ENCODE measurements at places on chromosomes 12 and 14.

DNA sequence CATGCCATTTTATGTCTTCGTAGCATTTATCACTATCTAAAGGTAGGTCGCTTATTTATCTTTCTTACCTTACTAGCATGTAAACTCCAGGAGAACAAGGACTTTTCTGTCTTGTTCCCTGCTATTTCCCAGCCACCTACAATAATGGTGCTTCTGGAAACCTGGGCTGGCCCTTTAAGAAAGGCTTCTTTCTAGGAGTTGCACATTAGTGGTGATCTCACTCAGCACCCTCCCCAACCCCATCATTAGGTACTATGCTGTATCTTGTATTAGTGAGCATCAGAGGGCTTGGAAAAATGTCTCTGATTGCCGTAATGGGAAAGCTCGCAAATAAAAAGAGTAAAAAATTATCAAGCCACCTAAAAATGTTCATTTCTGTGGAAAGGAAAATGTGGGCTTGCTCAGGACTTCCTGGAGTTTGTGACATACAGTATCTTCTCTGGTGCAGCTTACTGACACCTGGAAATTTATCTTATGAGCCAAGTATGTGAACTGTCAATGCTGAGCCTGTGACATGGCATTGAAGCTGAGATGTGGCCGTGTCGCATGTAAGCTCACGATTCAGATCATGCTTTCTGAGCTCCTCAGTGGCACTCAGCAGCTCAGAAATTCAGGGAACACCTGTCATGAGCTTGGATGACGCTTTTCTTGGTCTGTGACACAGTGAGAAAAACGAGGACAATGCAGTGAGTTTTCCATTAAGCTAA lies 12.4 kb downstream of the CCDC92 start:
- no peak for DNase-seq

- DNase-seq: no peak
Observed at GRCh38 chr12:111453071-111453989, 47.6 kb downstream of the SH2B3 start.

GRCh38 chr12:109953656-109954055 lies 42.5 kb downstream of the GIT2 start:
- DNase-seq: no peak

- no peak for DNase-seq
Observed at GRCh38 chr12:41362931-41363330, 174.8 kb downstream of the PDZRN4 start.

- no peak for DNase-seq
Observed at GRCh38 chr12:12797794-12798152, 12.3 kb downstream of the APOLD1 start.

GRCh38 chr14:35401422-35402265 lies 2.9 kb downstream of the NFKBIA start:
- DNase-seq: peak; percentile 58

DNA sequence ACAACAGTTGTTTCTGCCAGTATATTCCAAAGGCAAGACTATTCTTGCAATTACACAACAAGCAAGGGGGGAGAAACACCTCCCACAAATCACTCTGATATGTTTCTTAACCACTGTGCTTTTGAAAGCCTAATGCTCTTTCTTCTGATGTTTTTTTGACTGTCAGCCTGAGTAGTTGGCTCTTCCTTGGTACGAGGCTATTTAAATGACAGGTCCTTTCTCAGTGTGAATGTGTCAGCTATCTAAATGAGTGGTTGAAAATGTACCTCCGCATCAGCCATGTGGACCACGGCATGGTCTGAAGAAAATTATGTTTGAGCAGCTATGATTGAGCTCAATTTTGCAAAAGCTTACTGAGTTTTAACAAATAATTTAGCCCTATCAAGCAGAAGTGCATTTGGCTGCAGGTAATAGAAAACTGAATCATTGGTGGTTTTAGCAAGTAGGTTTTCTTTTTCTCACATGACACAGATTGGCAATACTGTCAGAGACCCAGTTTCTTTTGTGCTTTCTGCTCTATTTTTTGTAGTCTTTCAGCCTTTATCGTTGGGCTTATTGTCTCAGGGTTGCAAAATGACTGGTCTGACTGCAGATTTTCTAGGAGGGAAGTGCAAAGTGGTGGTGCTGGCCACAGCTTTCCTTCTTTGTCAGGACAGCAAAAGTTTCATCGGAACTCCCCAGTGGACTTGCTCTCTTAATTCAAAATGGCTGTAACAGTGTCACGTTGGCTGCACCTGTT lies 162.8 kb downstream of the RGS6 start:
- no peak for DNase-seq

DNA sequence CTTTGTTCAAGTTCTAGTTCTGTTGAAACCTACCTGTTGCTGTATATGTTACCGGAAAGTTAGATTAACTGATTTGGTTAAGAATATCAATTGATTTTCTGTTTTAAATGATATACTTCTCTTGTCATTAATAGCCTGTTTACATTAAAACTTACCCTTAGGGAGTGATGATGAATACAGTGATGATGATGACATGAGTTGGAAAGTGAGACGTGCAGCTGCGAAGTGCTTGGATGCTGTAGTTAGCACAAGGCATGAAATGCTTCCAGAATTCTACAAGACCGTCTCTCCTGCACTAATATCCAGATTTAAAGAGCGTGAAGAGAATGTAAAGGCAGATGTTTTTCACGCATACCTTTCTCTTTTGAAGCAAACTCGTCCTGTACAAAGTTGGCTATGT lies 33.0 kb downstream of the CAND1 start:
- no peak for DNase-seq

DNA sequence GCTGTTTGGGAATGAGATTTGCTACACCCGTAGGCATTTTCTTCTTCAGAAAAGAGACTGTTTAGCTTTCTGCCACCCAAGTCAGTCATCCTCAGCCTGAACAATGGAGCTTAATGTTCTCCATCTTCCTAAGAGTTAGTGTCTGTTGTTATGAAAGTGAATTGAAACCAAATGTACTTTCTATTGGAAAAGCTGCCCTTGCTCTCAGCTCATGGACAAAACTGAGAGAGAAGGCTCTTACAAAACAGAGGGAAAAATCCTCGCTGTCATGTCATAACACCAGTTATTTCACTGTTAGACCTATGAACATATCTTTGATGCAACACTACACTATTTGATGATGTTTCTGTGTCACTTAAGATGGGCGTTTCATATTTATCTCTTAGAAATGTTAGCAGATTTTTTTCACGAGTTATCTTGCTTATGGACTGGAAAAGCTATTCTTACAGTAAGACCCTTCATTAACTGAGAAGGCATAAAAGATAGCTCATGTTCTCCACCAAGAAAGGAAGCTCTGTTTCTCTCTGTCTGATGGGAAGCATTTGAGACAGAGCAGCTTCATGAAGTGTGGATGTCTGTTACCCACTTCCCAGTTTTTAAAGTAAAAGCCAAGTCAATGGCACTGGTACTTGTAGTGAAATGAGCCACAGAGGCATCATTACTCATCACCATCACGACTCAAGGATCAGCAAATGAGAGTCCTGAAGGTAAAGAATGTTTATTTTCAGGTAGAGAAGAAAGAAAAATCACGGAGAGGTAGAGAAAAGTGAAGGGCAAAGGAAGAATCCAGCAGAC lies 483.9 kb downstream of the ZFP36L1 start:
- peak; percentile 16 for DNase-seq

DNA sequence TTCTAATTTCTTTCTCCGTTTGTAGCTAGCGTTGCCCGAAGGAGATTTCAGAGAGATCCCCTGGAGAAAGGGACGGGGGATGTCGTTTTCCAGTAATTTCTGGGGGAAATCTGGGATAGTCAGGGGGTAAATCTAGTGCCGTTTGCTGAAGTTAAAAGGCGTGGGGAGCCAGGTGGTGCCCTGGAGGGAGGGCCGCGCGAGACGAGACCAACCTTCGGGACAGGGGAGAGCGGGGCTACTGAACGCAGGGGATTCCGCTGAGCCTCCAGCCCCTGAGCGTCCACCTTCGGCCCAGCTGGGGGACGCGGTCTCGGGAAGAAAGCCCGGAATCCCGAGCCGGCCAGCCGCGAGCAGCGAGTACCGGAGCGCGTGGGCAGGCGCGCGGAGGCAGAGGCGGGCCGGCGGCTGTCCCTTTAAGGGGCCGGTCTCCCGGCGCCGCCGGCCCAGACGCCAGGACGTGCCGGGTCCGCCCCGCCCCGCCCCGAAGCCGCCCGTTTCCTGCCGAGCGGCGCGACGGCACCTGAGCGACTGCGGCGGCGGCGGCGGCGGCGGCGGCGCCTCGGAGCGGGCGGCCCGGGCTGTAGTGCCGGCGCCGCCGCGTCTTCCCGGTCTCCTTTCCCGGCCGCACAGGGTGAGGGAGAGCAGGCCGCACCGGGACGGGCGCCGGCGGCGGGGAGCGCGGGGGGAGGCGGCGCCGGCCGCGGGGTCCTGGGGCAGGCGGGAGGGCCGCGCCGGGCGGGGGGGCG lies at the start of gene KTN1:
Gene KTN1 (plus strand): TSS at position 484 of the 746 bp plus-strand sequence. CDS start 31,842 bp downstream, outside the sequence.
- peak; percentile 81 for DNase-seq

GRCh38 chr12:121214166-121214777 lies 4.3 kb downstream of the P2RX4 start:
- DNase-seq: peak; percentile 61

GRCh38 chr12:22101749-22102243 lies 55.8 kb downstream of the CMAS start:
- DNase-seq: peak; percentile 71

GRCh38 chr14:104377256-104377655 lies 202.3 kb upstream of the C14orf180 start:
- no peak for DNase-seq

- DNase-seq: no peak
Observed at GRCh38 chr12:127934409-127934808, 332.6 kb upstream of the TMEM132C start.

- no peak for DNase-seq
Observed at GRCh38 chr14:98916476-98916875, 355.5 kb downstream of the BCL11B start.

- DNase-seq: peak; percentile 59
Observed at GRCh38 chr12:102740141-102740955, 176.7 kb downstream of the PAH start.

GRCh38 chr12:51269174-51270066 lies 795 bp downstream of the SMAGP start:
- peak; percentile 23 for DNase-seq

DNA sequence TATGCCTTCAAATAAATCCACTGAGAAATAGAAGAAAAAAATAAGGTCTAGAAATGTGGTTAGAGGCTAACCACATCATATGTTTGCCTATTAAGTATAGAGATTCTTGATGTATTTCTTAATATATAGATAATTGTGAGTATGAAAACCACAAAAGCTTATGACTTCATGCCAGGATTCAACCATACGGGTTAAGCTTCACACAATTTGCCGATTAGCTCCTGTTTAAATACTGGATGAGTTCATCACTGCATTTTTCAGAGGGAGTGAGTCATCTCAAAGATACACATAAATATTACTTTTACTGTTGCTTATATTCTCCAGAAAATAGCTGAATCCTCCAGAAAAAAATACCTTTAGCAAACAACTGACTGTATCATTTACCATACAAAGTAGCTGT lies 79.6 kb downstream of the RPL10L start:
- peak; percentile 81 for DNase-seq

DNA sequence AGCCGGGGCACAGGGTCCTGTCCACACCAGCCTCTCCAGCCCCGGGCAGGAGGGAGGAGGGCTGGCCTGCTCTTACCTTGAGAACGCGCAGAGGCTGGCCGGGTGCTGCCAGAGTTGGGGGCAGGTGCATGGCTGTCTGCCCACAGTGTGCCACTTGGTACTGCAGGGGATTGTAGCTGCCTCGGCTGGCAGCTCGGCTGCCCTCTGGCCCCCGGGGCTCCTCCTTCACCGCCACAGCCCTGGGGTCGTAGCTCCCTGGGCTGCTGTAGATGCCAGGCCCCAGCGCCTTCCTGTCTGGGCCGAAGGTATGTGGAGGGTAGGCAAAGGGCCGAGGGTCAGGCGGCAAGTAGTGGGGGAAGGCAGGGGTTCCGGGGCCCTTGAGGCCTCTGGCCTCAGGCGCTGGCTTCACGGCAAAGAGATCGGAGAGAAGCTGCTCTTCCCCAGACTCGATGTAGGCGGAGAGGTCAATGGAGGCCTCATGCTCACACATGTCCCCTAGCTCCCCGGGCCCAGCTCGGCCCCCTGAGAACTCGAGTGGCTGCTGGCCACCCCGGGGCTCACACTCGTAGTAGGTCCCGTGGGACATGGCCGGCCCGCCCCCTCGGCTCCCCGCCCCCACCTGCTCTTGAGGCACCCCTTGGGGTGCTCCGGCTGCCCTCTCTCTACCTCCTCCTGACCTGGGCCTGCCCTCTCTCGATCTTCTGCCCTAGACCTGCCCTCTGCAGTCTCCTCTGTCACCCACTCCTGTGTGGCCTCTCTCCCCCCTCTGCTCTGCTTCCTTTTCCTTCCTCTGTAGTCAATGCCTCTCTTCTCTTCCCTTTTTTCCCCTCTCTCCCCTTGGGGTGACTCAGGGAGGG lies at the start of gene CEBPE:
Gene CEBPE (minus strand): TSS at position 750 of the 857 bp plus-strand sequence. CDS start 164 bp downstream, at position 586.
- DNase-seq: no peak

DNA sequence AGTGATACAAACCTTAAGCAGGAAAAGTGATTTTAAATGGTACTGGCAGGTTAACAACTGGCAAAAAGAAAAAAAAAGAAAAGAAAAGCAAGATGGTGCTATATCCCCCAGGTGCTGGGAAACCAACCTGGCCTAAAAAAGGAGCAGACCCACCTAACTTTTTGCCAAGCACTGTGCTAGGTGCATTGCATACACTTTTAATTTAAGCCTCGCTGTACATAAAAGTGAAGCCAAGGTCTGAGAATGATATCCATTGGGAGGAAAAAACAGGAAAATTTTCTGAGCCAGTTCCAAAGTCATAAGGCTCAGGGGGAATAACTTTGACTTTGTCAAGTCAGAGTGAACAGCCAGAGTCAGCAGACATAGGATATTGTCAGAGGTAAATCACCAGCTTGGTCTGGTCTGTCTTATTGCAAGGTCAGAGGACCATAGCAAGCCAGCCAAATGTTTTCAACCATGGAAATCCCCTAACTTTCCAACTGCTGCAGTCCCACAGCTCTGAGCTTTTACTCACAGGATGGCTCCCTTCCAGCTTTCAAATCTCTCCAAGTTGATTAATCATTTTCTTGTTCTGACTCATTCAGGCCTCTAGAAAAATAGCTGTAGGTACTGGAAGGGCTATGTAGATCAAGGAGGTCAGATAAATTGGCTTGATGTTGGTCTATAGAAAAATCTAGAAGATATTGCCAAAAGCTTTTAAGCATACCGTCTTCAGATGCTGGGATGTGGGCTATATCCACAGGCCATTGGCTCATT lies 412.9 kb downstream of the RAD51B start:
- DNase-seq: peak; percentile 100

DNA sequence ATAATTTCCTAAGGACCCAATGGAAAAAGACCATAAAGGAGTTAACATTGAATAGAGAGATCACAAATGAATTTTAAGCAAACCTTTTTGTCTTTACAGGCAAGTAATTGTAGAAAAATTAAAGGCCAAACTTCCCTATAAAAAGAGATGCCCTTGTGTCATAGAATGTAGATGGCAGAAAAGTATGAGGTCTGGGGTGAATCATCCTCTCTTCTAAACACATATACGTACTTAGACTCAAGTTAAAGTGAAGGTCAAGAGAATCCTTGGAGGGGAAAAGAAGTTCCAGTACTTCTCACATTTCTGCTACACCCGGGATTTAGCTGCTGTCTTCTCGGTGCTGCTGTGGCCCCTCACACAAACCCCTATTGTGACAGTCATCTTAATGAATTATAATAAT lies 116.2 kb upstream of the ARID2 start:
- peak; percentile 47 for DNase-seq

- peak; percentile 52 for DNase-seq
Observed at GRCh38 chr14:103315351-103315911, 18.6 kb upstream of the EIF5 start.
